GM23248 (cell line): ENCODE measurements at places on chromosomes 3 and 15. TPM values are rescaled to one million over a fixed set of nuclear protein-coding genes. Genes with fewer than 3 reads are reported as not detected.
A peak's percentile ranks its signal among the peaks of the same experiment; 100 is the strongest.

DNA sequence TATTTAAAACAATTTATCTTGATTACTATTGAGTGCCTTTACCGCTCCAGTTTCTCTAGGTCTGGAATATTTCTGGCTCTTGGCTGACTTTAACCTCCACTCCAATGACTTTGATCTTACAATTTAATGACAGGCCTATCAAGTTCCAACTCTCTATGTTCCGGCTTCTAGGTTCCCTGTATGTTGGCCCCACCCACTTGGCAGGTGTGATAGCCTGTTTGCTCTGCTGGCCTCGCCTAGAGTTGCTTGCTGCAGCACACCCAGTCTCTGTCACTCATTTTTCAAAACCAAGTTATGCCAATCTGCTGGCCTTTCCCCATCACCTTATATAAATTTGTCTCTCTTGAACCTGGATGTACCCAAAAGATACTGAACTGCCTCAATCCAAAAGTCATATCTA lies 428.0 kb downstream of the ROBO1 start:
- DNase-seq = no peak

GRCh38 chr3:195820901-195821300 lies 9.2 kb upstream of the MUC4 start:
- DNase-seq = no peak

GRCh38 chr3:188812198-188812597 lies 359.6 kb upstream of the TPRG1 start:
- no peak for DNase-seq

GRCh38 chr3:43161684-43162229 lies 55.9 kb upstream of the POMGNT2 start:
- DNase-seq = no peak

- DNase-seq = peak; percentile 51
Measured at GRCh38 chr15:93861413-93861812, 369.9 kb upstream of the MCTP2 start.

GRCh38 chr15:34116620-34117019 lies 14.7 kb downstream of the PGBD4 start:
- no peak for DNase-seq

GRCh38 chr3:52805270-52806039 lies 10.9 kb downstream of the ITIH3 start:
- DNase-seq = no peak

DNA sequence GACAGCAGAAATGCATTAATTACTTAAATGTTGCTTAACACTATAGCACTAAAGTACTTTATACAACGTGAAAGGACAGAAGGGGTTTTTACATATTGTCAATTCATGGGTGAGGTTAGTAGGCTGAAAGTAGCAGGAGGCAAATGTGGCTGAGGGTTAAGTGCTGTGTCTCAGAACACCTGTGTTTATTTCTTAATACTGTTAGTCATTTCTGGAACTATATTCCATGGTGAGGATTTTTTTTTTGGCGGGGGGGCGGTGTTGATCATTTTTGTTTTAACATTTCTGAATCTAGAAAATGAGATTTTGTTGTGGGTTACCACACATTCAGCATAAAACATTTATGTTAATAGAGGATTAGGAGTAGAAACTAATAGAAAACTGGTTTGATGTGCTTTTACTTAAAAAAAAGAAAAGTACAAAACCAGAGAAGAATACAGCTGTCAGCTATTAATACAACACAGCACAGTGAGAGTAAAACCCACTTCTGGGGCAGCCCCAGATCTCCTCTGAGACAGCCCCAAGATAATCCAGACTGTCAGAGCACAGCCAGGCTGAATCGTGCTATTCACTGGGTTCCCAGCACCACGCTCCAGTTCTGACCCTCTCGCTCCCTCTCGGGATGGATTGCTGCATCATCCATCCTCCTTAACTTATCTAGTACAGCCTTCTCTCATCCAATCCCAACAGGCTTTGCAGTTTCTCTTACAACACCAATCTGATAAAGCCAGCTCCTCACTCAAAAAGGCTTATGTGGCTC lies 307.7 kb downstream of the TUSC7 start:
- DNase-seq = no peak

DNA sequence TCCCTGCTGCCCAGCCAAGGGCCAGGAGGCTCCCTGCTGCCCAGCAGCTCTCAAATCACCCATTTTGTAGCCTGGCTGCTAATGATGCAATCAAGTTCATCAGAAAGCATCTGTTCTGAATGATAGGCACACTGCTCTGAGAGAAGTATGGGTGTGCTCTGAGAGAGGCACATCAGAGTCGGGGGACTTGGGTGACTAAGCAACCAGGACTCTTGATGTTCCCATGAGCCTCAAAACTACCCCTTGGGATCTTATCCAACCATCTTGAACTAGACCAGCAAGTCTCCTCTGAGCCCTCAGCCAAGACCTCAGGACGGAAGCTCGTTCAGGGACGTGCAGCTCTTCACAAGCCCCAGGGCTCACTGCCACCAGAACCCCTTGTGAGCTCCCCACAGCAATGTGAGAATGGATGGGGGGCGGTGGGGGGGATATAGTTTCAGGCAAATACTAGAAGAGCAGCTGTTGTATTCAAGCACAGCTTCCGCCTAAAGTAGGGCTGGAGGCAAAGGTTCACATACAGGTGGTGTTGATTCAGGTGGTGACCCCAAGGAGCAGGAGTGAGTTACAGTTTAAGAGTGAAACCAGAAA lies 52.2 kb upstream of the HES1 start:
- no peak for DNase-seq

GRCh38 chr15:34837246-34838016 lies 42.1 kb upstream of the ACTC1 start:
- peak; percentile 90 for DNase-seq

- DNase-seq = peak; percentile 91
Measured at GRCh38 chr15:60804986-60805949, 326.3 kb upstream of the ICE2 start.

DNA sequence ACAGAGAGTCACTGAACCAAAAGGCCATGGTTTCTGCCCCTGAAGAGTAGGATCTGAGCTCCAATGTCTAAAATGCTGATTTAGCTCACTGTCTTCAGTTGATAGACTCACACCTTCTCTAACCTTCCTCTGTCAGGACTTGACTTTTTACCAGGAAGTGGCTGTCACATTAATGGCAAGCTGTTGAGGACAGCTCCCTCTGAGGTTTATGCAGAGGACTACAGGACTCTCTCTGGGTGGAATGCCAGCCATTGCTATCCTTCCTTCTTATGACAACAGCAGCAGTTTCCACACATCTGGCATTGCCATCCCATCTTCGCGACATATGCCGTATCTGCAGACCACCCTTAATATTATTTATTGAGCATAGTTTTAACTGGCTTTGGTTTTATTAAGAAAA lies 103.8 kb upstream of the PRICKLE2 start:
- DNase-seq = no peak

- no peak for DNase-seq
Measured at GRCh38 chr15:67185051-67185450, 69.4 kb downstream of the AAGAB start.

GRCh38 chr3:174186377-174186989 lies 672.7 kb upstream of the NAALADL2 start:
- DNase-seq = no peak

DNA sequence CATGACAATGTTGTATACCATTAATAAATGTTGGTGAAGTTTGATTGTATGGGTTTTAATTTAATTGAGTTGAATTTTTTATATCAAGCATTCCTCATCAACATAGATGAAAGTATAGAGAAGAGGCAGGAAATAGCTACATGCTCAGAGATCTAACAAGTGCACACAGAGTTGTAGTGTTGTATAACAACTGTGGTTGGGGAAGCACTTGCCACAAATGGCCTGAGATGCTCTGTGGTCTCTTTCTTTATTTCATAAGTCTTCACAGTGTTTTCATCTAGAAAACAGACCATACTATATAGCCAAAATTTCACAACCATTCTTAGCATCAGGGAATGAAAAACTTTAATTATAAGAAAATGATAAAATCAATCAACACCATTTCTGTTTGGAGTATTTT lies 682.6 kb upstream of the NECTIN3 start:
- DNase-seq = no peak

DNA sequence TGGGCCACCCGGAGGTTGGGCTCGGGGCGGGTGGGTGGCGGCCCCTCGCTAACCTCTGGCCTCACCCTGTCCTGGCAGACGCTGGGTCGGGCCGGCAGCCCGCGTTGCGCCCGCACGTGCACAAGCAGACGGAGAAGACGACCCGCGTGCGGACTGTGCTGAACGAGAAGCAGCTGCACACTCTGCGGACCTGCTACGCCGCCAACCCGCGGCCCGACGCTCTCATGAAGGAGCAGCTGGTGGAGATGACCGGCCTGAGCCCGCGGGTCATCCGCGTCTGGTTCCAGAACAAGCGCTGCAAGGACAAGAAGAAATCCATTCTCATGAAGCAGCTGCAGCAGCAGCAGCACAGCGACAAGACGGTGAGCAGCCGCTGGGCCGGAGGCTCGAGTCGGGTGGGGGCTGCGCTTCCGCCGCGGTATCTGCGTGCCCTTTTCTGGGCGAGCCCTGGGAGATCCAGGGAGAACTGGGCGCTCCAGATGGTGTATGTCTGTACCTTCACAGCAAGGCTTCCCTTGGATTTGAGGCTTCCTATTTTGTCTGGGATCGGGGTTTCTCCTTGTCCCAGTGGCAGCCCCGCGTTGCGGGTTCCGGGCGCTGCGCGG lies 3.7 kb downstream of the ISL2 start:
- DNase-seq = peak; percentile 62

GRCh38 chr3:30502742-30503073 lies 103.7 kb upstream of the TGFBR2 start:
- DNase-seq = peak; percentile 78

DNA sequence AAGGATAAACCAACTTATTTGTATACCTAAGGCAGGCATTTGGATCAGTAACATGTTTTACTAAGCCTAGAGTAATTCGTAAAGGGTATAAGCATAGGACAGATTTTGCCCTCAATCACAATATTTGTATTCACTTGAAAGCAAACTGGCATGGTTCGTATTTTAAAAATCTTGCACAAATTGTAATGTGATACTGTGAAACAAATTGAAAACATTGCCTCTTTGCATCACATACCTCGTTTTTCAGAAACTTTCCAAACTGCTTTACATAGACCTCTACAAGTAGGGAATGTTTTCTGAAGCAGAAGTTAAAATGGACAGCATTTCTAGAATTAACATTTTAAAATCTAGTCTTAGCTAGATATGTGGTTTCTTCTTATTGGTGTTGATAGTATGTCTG lies 11.6 kb downstream of the KBTBD8 start:
- no peak for DNase-seq

DNA sequence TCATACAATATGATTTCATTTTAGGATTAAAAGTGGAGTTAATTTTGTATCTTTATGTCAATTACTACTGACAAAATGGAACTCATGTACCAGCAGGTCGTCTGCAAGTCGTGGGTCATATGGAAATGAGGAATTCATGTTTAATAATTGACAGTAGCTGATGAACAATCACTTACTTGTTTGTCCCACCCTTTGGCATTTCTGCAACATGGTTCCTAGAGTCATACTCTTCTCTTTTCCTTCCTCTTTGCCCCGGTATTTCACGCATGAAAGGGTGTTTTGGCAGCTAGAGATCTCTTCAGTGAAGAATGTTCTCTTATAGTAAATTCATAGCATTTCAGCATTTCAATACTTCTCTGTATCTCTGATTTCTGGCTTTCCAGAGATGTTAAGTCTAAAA lies 133.3 kb upstream of the SLC24A5 start:
- no peak for DNase-seq

Gene CATSPER2
- total RNA-seq = 0.38 TPM in 1 of 2 replicates, not detected in the other

Gene SOX14
- not detected in 2 replicates for total RNA-seq

Gene NCBP2
- total RNA-seq = 75.3 and 81.9 TPM in 2 replicates

Gene DAPK2
- 2.1 and 7.5 TPM in 2 replicates for total RNA-seq

Gene IGSF10
- not detected in 2 replicates for total RNA-seq

Gene LCTL
- total RNA-seq = 1.0 TPM in 1 of 2 replicates, not detected in the other

Gene MFAP1
- total RNA-seq = 14.4 and 24.6 TPM in 2 replicates

Gene SPCS1
- 184 and 271 TPM in 2 replicates for total RNA-seq

Gene PLS1
- 0.13 and 0.54 TPM in 2 replicates for total RNA-seq

Gene PPCDC
- 11.3 and 20.0 TPM in 2 replicates for total RNA-seq

Gene ARPIN
- total RNA-seq = 8.7 and 9.0 TPM in 2 replicates

Gene CCR9
- total RNA-seq = not detected in 2 replicates

Gene CLDN18
- total RNA-seq = not detected in 2 replicates

Gene IL12A
- 0.51 and 2.8 TPM in 2 replicates for total RNA-seq

Gene GPR62
- not detected in 2 replicates for total RNA-seq

Gene WNT5A
- 281 and 298 TPM in 2 replicates for total RNA-seq

Gene ITPKA
- total RNA-seq = 0.43 and 7.7 TPM in 2 replicates

Gene NR2E3
- total RNA-seq = not detected in 2 replicates

Gene LYSMD4
- 3.2 and 8.1 TPM in 2 replicates for total RNA-seq

Gene ROPN1
- not detected in 2 replicates for total RNA-seq

Gene FRMD5
- total RNA-seq = 0.63 and 2.9 TPM in 2 replicates

Gene CRTC3
- total RNA-seq = 15.7 and 18.6 TPM in 2 replicates

Gene SNURF
- total RNA-seq = 3.9 TPM in 1 of 2 replicates, not detected in the other

Gene CHRNA7
- under 0.01 TPM in 1 of 2 replicates, not detected in the other for total RNA-seq
